Posterior cingulate gyrus (tissue), 11 donors: ENCODE measurements at places on chromosomes 13 and 19.
A peak's percentile ranks its signal among the peaks of the same experiment; 100 is the strongest.

DNA sequence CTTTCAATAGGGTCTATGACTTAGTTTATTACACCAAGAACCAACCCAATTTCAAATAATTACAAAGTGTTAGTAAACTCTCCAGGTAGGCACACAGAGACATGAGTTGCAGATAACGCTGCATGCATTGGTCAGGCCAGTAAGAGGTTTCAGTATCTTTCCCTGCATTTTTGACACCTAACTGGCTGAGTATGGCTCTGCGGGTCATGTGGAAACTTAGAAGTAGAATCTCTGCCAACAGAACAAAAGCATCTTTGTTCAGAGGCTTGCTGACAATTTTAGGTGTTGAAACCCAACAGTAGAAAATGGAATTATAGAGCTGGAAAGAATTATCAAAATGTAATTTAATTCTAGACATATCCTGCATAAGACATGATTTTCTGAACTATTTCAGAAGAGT is 25.3 kb downstream of the HTR2A start:
- DNase-seq, result no peak

GRCh38 chr19:41455936-41456335 is 13.0 kb downstream of the ERICH4 start:
- DNase-seq, result no peak

DNA sequence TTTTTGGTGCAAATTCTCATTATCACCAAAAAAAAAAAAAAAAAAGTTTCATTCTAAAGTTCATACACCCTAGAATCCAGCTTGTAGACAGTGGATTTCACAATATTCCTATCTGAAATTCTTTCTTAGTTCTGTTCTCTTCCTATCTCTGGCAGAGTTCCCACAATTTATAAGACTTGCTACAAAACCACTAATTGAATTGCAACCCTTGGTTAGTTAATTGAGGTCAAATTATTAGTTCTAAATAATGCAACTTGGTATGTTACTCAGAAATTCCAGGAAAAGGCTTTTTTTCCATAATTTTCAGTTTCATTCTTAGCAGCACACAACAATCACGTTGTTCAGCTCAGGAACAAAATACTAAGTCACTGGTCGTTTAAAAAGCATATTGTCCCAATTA is 58.5 kb downstream of the SPATA13 start:
- DNase-seq, result no peak

DNA sequence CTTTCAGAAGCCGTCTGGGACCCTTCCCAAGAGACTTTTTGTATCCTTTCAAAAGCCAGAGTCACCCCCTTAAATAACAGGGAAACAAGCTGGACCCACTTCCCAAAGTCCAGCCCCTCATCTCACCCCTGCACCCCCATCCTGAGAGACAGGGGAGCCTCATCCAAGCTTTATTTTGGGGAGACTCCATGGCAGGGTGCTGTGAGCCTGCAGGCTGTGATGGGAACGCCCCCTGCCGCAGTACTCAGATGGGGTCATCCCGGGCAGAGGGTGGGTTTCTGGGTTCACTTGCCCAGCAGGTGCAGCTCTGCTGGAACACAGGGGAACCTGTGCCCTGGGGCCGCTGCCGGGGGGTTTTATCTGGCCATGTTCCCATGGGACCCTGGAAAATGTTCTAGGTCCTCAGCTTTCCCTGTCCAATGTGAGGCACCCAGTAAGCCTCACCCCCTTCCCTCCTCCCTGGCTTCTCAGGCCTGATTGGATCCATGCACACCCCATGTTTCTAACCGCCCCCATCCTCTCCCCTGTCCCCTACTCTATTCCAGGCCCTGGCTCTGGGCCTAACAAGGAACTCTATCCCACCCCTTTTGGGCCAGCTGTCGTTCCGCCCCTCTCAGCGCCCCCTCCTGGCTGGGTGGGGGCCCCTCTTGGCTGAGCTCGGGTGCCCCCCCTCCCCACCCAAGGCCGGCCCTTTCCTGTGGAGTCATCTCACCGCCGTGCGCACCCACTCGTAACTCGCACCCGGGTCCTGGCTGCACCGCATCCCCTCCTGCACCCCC is 1.0 kb downstream of the HIF3A start:
- DNase-seq, result peak; percentile 32

GRCh38 chr19:14107581-14108461 is 9.7 kb downstream of the PRKACA start:
- DNase-seq, result no peak

- no peak for DNase-seq
Observed at GRCh38 chr19:55877211-55877610, 40.9 kb downstream of the NLRP4 start.

- no peak for DNase-seq
Observed at GRCh38 chr19:45508861-45509691, 1.8 kb downstream of the VASP start.

DNA sequence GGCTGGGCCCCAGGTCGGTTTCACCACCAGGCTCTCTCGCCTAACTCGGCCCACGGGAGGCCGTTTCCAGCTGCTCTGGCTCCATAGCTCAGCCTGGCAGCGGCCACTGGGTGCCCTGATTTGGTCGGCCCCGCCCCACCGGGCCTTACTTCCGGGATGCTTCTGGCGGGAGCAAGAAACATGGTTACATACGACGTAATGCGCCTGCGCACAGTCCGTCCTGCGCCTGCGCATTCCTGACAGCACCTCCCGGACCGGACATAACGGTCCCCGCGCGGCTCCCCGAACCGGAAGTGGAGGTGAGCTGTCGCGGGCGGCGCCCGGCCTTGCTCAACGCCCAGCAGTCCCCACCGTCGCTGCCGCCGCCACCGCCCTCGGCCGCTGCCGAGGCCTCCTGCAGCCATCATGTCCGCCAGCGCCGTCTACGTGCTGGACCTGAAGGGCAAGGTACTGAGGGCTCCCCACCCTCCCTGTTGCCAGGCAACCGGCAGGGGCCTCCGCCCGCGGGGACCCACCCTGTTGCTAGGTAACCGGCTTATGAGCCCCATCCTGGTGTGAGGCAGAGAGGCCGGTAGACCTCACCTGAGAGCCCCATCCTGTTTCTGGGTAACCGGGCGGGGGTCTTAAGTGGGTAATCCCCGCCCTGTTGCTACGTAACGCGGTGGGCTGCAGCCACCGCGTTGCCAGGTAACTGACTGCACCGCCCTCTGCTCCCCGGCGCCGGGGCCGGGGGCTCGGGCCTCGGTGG is at the start of gene AP1M1:
TSS of gene AP1M1 (plus strand) at position 290 of the 748 bp plus-strand sequence. CDS start at position 406, 116 bp downstream.
- peak; percentile 96 for DNase-seq

DNA sequence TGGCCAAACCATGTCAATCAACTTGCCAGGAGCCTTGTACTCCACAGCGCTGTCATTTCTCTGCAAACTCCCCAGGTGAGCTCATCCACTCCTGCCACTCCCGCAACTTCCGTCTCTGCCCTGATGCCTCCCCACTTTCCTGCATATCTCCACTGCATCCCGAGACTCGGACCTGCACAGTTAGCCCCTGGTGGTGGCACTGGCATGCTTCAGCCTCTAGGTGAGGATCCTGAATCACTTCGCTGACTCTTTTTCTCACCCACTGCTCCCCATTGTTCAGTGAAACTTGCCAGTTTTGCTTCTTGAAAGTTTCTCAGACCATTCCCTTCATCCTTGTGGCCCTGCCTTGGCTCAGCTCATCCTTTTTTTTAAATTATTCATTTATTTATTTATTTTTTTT is 3.4 kb upstream of the CTU1 start:
- DNase-seq, result no peak

DNA sequence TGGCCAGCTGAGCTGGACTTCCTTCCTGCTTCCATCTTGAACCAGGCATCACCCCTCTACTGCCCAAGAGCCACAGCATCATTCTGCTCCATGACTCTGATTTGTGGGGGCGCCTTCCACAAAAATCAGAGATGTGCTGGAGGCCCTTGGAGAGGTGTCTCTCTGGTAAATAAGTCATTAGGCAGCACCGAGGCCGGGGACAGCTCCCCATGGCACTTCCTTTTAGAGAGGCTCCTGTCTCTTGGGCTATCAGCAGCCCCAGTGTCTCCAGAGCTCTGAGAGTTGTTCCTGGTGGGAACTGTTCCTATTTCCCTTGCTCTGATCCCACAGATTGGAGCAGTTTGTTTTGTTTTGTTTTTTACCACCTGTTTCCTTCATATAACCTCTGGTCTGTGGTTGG is 19.9 kb downstream of the NWD1 start:
- DNase-seq, result no peak

GRCh38 chr13:27393101-27393500 is 31.3 kb upstream of the GTF3A start:
- DNase-seq, result no peak

GRCh38 chr19:54208784-54209057 is 8.1 kb downstream of the RPS9 start:
- no peak for DNase-seq

GRCh38 chr19:39405261-39405957 is 1.2 kb upstream of the ZFP36 start:
- no peak for DNase-seq

- no peak for DNase-seq
Observed at GRCh38 chr19:9668544-9668943, 6.4 kb downstream of the ZNF562 start.

GRCh38 chr13:100887729-100888151 is 213.1 kb upstream of the TMTC4 start:
- no peak for DNase-seq

GRCh38 chr19:28933039-28933438 is 279.9 kb downstream of the UQCRFS1 start:
- DNase-seq, result no peak

- DNase-seq, result no peak
Observed at GRCh38 chr13:91369441-91369831, 21.9 kb downstream of the MIR17HG start.

DNA sequence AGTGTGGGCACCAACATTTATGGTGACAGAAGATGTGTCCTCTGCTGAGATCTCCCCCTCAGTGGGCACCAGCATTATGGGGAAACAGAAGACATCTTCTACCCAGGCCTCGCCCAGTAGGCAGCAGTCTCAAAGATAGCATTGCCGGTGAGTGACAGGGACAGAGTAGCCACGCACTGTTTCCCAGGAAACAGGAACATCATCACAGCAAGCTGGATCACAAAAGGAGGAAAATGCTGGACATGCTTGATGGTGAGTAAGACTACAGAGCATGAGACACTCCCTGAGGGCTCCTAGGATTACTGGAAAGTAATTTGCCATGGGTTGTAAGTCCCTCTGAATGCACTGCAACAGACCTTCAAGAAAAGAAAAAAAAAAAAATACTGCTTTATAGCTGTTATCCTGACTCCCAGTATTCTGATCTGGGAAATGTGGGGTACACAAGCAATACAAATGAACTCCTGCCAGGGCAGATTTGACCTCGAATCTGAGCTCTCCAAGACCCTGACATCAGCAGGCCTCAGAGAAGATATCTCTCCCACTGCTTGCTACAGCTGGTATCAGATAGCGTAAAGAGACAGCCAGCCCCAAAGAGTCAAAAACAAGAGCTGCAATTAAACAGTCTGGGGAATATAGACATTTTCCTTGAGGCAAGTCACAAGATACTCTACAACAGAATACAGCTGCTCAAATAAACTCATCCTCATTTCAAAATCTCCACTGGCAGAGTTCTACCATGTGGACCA is 180.4 kb downstream of the RBM26 start:
- no peak for DNase-seq

DNA sequence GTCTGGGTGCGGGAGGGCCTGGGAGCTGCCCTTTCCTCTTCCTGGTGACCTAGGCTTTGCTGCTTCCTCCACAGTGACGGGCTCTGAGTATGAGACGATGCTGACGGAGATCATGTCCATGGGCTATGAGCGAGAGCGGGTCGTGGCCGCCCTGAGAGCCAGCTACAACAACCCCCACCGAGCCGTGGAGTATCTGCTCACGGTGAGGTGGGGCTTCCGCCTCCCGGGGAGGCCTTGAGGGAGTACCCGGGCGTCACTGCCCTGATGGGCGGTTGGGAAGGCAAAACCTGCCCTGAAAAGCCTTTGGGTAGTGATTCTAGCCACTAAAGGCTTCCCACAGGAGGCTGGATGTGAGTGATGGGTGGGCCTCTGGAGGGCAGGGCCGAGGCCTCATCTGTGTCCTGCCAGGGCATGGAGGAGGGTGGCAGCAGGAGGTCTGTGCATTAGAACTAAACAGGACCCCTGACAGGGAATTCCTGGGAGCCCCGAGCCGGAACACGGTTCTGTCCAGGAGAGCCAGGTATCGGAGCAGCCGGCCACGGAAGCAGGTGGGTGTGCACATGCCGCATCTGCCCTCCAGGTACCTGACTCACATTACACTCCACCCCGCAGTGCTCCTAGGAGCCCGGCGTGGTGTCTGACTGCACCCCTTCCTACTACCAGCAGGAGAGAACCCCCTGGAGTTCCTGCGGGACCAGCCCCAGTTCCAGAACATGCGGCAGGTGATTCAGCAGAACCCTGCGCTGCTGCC is 3.1 kb downstream of the RAD23A start:
- no peak for DNase-seq

DNA sequence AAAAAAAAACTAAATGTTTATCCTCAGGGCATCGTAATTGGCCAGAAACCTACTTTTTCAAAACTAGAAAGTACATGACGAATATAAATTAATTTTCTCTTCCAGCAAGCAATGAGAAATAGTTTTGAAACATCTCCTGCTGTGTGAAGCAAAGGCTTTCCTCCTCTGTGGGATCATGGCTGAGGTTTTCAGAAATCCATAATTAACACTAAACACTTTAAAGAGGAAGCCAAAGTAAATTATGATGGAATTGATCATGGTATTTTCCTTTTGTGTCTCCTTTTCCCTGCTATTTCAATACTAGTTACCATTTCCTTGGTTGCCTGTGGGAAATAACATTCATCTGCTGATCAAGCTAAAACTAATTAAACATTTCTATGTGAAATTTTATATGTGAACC is 1413.8 kb upstream of the PCDH20 start:
- no peak for DNase-seq

- DNase-seq, result no peak
Observed at GRCh38 chr19:51200071-51200666, 24.7 kb upstream of the CD33 start.

- no peak for DNase-seq
Observed at GRCh38 chr19:49080392-49080791, 4.9 kb upstream of the SNRNP70 start.

GRCh38 chr13:91664039-91664438 is 265.6 kb downstream of the GPC5 start:
- DNase-seq, result no peak

GRCh38 chr13:112892426-112893206 is 76.4 kb upstream of the MCF2L start:
- no peak for DNase-seq

GRCh38 chr19:47272448-47273312 is 2.0 kb upstream of the INAFM1 start:
- peak; percentile 32 for DNase-seq

GRCh38 chr19:33392341-33393285 is 19.1 kb downstream of the CEBPG start:
- no peak for DNase-seq

GRCh38 chr19:14563989-14564651 is 7.7 kb downstream of the NDUFB7 start:
- no peak for DNase-seq

- DNase-seq, result no peak
Observed at GRCh38 chr19:5695649-5696195, 5.6 kb downstream of the RPL36 start.

DNA sequence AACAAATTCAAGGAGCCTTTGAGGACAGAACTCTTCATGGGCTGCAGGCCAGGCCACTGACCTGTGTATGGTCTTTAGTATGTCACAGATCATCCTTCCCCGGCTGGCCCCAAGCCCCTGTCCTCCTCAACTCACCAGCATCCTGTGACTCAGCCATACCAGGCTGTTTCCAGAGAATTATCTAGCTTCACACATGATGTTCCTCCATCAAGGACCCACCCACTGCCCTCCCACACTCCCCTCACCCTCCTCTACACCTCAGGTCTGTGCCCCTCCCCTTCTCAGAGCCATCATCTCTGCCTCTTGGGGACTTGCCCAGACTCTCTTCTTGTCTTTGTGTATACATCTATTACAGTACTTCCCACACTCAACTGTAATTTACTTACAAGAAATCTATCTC is 14.7 kb downstream of the DCT start:
- DNase-seq, result no peak

GRCh38 chr19:7533925-7534480 is 1.5 kb upstream of the PNPLA6 start:
- peak; percentile 91 for DNase-seq
